ENCODE measurements at places on chromosomes 6 and 20.
A peak's percentile ranks its signal among the peaks of the same experiment; 100 is the strongest.

DNA sequence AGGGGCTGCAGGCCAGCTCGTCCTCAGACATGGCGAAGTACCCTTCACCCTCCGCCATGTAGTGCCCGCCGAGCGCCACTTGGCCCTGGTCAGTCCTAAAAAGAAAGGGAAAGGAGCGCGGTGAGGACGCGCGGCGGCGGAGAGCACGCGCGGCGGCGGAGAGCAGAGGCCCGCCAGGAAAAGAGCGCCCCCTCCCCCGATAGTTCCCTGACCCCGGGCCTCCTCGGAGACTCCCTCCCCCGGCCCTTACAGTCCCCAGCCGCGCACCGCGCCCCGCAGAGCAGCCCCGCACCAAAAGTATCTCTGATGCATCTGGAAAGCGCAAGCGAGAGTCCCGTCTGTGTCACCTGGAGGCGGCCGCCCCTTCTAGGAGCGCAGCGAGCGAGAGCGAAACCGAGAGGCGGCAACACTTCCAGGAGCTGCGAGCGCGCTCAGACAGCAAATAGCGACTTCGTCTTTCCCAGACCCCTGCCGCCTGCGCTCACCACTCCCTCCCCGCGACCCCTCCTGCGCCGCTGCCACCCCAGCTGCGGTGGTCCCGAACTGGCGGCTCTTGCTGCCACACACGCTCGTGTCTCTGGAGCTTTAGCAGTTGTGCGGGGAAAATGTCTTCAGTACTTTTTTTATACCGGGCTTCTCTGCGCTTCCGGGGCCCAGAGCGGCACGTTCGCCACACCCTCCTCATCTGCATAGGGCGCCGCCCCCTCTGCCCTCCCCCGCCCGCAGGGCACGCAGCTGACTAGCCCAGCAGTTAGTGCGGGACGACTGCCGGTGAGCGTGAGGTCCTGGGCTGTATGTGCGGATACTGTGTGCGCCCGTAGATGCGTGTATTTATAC is at the start of gene TENT5A:
Gene TENT5A, minus strand, starts transcription at position 598 of the 837 bp plus-strand sequence. Its CDS starts 540 bp downstream, at position 58.
- peak; percentile 91 for DNase-seq

- no peak for DNase-seq
These were observed 146.5 kb upstream of the TOP1 start for GRCh38 chr20:40882152-40882551.

GRCh38 chr6:106379951-106380350 is 19.4 kb downstream of the CRYBG1 start:
- no peak for DNase-seq

DNA sequence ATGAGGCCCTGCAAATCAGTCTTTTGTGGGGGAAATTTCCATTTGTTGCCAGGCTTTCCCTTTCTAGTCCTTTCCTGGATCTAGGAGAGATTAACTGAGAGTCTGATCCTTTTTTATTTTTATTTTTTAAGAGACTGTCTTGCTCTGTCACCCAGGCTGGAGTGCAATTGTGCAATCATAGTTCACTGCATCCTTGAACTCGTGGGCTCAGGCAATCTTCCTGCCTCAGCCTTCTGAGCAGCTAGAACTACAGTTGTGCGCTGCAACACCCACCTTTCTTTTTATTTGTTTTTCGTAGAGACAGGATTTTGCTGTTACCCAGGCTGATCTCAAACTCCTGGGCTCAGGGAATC is 22.9 kb downstream of the OR2B2 start:
- DNase-seq: no peak

DNA sequence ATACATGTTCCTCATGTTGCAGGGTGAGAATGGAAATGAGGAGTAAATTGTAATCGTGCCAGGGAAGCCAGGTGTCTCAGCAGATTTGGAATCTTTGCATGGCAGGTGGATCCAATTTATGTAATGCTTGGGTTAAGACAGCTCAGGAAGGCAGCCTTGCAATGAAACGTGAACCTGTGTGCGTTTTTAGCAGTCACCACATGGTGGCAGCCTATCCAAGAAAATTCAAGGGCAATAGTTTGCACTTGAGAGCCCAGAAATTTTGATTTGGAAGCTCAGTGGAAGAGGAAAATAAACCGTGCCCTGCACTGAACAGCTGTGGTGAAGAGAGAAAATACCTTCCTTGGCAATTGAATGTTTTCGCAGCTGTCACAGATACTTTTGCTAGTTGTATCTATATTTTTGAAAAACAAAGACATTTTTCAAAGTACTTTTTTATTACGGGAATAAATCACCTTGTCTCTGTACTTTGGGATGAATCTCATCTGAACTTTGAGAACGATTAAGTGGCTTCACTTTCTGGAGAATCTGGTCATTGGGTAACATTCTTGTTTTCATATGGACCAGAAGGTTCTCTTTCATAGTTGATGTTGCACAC is 26.5 kb downstream of the MTHFD1L start:
- DNase-seq: peak; percentile 71

DNA sequence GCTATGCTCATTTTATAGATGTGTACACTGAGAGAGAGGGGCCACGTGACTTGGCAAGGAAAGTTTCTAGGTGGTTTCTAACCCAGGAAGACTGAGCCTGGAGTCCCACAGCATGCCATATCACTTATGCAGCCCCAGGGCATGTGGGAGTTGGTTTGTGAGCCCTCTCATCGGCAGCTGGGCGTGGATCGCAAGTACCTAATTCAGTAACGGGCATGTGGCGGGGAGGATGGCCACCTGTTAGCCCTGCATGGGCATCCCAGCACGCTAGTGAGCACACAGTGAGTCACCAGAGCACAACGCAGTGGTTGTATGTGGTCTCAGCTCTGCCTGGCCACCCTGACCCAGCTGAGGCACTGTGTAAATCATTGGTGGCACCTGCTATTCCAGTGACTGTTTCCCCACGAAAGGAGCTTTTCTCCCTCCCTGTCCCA is 88.3 kb downstream of the NINL start:
- DNase-seq: no peak

DNA sequence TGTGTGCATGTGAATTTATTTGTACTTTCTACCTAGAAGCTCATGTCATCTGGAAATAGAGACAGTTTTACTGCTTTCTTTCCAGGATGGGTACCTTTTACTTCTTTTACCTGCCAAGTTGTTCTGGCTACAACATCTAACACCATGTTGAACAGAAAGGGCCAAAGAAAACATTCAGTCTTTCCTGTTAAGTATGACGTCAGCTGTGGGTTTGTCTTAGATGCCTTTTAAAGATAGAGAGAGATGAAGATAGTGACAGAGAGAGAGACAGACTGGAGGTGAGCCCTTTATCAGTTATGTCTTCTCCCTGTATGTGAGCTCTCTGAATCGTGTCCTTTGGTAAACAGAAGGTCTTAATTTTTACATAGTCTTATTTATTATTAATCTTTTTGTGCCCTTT is 3.4 kb upstream of the DACT2 start:
- DNase-seq: no peak

DNA sequence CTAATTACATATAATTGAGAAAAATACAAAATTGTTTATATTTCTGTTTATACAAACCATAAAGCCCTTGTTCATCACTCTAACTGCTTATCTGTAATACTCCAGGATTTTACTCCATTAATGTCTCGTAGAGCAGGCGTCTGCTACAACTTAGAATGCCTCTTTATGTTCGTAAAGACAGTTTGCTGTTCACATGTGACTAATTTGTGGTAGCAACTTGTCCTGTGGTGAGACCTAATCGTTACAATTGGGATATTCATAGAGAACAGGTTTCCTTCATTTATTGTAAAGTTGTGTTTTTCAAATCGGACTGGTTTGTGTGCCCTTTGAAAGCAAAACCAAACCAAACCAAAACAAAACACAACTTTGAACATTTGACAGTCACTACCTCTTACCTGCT is 149.7 kb downstream of the ASCC3 start:
- no peak for DNase-seq

DNA sequence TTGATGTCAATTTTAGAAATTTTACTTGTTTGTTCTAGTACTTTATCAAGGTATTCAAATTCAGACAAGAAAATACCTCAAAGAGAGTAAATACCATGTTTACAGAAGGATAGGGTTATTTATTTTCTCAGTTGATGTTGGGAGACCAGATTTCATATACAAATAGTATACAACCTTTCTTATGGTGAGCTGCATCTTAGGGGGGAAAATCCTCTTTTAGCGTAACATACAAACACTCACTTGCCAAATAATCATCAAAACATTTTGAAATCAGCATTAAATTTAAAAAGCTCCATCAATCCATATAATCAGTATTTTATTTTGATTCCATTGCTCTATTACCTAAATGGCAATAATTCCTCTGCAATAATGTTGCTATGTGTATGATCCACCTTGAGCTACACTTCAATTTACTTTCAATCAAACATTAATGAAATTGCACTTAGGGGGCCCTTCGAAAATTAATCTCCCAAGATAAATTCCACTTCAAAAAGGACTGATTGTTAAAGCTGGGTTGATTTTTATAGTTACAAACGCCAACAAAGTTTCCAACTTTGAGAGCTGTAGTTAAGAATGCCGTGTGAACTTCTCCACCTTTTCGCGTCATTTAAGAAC is 2.2 kb downstream of the NKX2-4 start:
- DNase-seq: no peak

GRCh38 chr6:161407115-161407514 is 133.3 kb upstream of the AGPAT4 start:
- DNase-seq: no peak

GRCh38 chr6:31079656-31080261 is 32.6 kb downstream of the C6orf15 start:
- DNase-seq: peak; percentile 65

- no peak for DNase-seq
These were observed 55.1 kb downstream of the CHD6 start for GRCh38 chr20:41563087-41563486.

DNA sequence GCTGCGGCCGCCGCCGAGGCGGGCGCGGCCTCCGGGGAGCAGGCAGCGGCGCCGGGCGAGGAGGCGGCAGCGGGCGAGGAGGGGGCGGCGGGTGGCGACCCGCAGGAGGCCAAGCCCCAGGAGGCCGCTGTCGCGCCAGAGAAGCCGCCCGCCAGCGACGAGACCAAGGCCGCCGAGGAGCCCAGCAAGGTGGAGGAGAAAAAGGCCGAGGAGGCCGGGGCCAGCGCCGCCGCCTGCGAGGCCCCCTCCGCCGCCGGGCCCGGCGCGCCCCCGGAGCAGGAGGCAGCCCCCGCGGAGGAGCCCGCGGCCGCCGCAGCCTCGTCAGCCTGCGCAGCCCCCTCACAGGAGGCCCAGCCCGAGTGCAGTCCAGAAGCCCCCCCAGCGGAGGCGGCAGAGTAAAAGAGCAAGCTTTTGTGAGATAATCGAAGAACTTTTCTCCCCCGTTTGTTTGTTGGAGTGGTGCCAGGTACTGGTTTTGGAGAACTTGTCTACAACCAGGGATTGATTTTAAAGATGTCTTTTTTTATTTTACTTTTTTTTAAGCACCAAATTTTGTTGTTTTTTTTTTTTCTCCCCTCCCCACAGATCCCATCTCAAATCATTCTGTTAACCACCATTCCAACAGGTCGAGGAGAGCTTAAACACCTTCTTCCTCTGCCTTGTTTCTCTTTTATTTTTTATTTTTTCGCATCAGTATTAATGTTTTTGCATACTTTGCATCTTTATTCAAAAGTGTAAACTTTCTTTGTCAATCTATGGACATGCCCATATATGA is 3.2 kb downstream of the MARCKS start:
- DNase-seq: peak; percentile 57

GRCh38 chr6:10237298-10238038 is 177.4 kb downstream of the TFAP2A start:
- no peak for DNase-seq

GRCh38 chr6:99129835-99130234 is 182.1 kb upstream of the FBXL4 start:
- no peak for DNase-seq

- peak; percentile 57 for DNase-seq
These were observed 394.4 kb upstream of the ADGRB3 start for GRCh38 chr6:68240726-68241125.

DNA sequence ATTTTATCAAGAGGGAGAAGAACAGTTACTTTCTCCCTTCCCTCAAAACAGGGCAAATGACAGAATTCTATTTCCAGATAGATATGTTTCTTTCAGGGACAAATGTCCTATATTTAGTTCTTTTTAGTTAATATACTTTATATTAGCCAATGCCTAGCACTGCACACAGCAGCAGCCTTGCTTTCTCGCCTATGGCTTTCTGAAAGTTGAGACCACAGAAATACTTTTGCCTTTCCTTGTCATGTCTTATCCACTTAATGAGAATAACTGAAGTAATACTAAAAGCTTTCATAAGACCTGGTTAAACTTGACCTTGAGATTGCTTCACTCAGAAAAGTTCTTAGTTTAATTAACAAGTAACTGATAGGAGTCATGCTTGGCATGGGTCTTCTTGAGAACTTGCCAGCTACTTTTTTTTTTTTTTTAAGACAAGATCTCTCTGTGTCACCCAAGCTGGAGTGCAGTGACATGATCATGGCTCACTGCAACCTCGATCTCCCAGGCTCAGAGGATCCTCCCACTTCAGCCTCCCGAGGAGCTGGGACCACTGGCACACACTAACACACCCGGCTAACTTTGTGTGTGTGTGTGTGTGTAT is 159.3 kb downstream of the CDKAL1 start:
- peak; percentile 30 for DNase-seq

GRCh38 chr6:108453601-108454185 is 107.0 kb upstream of the FOXO3 start:
- peak; percentile 81 for DNase-seq

GRCh38 chr6:154246723-154247118 is 109.9 kb downstream of the IPCEF1 start:
- no peak for DNase-seq

- peak; percentile 22 for DNase-seq
These were observed 2.4 kb downstream of the DSP start for GRCh38 chr6:7543789-7544424.

- DNase-seq: no peak
These were observed 30.5 kb downstream of the FOXP4 start for GRCh38 chr6:41576667-41577066.

DNA sequence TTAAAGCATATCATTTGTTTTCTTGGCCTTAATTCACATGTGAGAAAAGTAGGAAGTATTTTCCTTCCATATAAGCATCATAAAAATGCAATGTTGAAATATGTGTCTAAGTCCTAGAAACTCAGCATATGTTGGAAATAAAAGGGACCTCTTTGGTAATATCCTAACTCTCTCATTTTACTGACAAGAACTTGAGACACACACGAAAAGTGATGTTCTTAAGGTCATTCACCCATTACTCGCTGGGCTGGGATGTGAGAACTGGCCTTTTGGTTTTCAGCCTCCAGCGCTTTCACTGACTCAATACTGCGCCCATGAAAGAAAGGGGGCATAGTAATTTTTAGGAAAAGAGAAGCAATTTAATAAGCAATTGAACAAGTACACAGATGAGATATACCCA is 153.5 kb upstream of the SCGN start:
- DNase-seq: no peak

GRCh38 chr6:106163966-106164877 is 78.1 kb downstream of the PRDM1 start:
- peak; percentile 57 for DNase-seq

DNA sequence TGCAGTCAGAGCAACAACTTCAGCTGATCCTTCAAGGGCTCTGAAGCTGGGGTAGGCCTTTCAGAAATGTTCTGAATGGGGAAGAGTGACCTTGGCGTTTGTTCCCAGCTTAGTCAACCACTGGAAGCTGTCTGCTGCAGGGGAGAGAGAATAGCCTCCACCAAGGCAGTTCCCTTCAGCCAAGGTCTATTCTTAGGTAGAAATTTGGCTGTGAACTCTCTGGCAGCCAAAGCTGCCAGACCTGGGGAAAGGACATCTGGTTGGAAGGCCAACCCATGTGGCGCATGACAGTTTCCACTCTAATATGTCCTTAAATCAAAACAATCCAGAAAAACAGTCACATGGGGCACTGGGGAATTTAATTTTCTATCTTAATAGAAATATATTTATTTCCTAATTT is 60.1 kb downstream of the FBXO5 start:
- no peak for DNase-seq

GRCh38 chr20:23774081-23774480 is 23.3 kb upstream of the CST1 start:
- no peak for DNase-seq
